Activated T-cell treated with anti-CD3 and anti-CD28 coated beads, Interleukin-2, amount 50 U/mL, for 24 hours (primary cell): ENCODE measurements at places on chromosomes 4 and X.

- DNase-seq = peak; percentile 56
These were observed at the start of gene WNK3 for GRCh38 chrX:54357414-54358377. Gene WNK3, minus strand, starts transcription at chrX:54358046.

DNA sequence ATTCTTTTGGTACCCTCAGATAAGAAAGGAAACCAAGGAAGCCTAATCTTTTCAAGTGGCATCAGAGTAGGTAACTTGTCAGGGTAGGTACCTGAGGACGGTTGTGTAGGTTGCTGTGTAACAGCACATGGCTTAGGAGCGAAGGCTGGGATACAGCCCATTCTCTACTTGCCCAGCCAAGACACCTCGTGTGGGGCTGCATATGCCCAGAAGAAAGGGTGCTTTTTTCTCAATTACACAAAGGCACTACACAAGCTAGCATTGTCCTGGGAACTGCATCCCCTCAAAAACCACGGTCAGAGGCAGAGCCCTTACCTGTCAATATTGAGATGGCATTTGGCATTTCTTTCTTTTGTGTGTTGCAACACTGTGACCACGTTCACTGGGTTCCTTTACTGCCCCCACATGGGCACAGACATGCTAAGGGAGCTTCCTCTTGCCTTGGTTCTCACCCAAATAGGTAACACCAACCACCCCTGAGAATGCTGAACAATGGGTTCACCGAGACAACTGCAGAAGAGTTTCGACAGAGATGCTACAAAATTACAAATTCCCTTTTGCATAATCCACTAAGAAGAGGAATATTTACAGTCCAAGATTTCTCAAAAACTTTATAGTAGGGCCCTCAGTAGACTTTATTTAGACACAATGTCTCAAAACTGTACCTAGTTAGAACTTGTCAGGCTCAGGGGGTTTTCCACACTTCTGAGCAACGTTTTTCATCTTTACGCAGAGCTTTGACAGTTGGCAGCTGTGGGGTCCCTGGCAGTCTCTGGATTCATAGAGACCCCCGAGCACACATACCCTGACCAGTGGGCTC is 35.8 kb upstream of the TNIP3 start:
- DNase-seq = peak; percentile 37

DNA sequence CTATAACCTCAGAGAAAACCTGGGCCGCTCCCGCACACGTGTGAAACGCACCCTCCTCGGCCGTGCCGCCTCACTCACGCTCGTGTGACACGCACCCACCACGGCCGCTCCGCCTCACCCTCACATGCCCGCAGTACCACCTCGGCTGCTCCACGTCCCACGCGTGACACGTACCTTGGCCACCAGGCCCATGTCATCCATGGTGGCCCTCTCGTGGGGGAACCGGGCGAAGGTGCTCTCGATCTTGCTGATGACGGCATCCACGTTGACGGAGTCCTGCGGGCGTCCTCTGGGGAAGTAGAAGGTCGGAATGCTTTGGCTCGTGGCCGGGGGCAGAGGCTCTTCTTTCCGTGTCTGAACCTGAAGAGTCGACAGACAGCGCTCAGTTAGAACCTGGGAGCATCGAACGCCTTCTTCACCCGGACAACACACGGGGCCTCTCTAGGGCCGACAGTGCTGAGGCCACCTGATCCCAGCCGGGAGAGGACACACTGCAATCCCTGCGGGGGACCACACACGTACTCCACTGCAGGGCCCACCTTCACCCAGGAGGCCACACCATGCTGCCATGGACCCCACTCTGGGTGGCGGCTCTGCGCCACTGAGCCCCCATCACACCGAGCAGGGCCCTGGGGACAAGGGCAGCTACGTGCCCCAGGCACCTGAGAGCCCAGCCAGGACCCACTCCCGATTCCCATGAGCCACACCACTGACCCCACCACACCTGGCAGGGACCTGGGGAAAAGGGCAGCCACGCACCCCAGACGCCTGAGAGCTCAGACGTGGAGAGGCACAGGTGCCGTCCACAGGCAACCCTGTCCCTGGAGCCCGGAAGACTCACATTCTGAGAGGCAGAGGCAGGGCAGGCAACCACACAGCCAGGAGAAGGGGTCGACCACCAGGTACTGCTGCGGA is 25.2 kb downstream of the PPP2R3B start:
- DNase-seq = no peak

DNA sequence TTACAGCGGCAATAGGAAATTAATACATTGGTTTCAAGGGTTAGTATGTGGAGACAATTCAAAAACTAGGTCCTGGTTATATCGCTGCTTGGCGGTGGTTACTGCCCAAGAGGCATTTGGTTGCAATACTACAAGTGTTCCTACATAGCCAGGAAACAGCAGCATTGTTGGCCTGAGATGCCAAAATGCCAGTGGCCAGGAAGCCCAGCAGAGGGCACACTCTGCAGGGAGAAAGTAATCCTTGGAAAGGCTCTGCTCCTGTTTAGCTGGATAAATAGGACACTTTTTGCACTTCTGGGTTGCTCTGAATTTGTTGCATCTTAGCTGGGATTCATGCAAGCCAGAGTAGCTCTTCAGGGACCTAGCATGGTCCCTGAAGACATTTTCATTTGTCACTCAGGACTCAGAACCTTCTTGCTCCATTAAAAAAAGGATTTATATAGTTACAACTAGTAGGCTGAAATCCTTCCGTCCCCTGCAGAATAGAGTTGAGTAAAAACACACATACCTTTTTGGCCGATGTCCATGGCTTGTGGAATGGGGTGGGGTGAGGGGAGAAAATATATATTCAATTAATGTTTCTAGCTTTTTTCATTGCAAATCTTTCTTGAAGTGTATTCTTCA is 8.1 kb upstream of the GPR119 start:
- DNase-seq = no peak

- DNase-seq = no peak
These were observed 99.6 kb upstream of the SHOX start for GRCh38 chrX:530726-531610.

GRCh38 chr4:24999392-25000089 is 31.2 kb downstream of the LGI2 start:
- no peak for DNase-seq

DNA sequence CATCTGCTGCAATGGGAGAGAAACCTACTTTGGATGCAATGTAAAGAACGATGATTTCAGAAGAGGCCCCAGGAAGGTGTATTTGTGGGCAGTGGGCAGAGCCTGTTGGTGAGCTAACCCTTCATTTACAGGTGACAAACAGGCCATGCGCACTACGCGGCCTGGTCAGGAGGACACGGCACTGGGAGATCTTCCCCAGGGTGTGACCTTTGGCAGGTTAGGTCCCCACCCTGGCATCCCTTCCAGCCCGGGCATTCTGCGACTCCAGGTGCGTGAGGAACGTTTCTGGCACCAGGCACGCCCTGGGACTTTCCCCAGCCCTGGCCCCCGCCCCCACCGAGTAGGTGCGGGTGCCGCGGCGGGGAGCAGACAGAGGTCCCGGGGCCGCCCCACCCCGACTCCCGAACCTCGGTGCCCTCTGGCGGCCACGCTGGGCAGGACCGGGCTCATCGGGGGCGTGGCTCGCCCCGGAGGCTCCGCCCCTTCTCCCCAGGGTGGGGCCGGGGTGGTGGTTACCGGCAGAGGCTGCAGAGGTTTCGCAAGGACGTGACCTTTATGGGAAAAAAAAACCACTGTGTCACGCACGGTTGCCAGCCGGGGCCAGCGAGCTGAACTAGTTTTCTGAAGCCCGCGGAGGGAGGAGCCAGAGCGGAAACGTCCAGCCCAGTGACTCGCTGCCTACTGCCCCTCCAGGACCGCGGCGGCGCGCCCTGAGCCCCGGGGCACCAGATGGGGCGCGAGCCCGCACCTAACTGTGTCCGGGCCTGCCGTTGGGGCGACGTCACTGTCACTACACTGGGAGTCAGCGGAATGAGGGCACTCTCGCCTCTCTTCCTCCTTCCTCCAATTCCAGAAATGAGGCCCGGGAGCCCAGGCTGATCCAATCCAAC is 5.0 kb upstream of the NYX start:
- DNase-seq = peak; percentile 96

DNA sequence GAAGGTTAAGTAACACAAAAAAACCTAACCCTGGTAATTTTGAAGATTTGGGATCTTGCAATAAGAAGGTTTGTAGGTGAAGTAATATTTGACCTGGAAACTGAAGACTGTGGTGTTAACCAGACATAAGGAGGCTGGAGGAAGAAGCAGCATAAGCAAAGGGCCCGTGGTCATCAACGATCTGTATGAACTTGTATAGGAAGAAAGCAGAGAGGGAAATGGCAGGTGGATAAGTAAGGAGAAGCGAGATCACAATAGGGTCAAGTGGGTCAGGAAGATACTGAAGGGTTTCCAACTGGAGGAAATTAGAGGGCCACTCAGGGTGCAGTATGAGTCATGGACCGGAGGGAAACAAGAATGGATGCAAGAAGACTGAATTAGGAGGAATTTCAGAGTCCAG is 103.8 kb upstream of the SORBS2 start:
- DNase-seq = no peak

DNA sequence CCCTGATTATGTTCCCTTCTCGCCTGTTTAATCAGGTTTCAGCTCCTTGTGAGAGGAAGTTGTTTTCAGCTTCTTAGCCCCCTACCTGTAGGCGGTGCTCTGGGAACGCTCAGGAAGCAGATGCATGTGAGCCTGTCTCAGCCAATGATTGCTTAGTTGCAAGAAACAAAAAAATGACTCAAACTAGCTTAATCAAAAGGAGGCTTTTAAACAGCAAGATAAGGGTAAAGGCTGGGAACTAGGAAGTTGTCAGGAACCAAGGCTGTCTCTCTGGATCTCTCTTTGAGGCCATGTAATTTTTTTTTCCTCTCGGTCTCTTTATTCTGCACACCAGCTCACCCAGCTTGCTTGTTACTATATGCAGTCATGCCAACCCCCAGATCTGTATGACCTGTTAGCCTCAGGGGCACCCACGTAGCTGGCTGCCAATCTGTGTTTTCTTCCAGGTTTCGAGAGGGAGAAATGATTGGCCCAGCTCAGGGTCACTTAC is 109.1 kb downstream of the PTTG2 start:
- DNase-seq = no peak

DNA sequence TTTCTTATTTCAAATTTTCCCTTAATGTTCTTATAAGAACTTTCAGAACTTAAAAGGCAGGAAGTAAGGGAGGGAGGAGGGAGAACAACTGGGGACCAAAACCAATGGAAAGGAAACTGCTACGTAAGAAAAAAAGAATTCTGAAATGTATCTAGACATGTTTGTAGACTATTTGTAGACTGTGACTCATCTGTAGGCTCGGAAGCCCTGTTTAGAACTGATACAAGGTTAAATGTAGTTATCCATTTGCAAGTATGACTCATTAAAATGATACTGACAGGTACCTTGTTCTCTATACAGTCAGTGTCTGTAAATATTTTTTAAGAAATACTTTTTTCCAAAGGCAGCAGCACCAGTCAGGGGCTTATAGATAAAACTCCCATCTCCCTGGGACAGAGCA is 202.0 kb downstream of the DHX15 start:
- no peak for DNase-seq

GRCh38 chrX:11992271-11992670 is 146.0 kb upstream of the FRMPD4 start:
- DNase-seq = no peak

GRCh38 chr4:167581449-167581965 is 347.2 kb upstream of the SPOCK3 start:
- no peak for DNase-seq

DNA sequence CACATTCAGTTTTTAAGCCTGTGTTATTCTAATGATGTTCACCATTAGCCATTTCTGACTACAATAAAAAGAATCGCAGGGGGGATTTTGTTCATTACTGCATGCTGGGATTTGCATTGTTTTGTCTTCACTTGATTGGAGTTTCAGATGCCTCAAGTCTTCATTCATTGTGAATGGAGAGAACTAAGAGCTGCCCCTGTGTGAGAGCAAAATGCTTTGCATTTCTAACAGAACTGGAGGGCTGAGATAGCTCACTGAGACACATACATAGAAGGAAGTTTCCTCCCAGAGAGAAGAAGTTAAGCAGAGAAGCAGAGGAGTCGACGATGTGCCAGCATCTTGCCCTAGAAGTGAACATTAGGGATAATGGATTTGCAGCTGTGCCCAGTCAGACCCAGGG is 113.5 kb upstream of the GATB start:
- no peak for DNase-seq

GRCh38 chr4:7844594-7844991 is 95.1 kb downstream of the AFAP1 start:
- DNase-seq = no peak

- DNase-seq = no peak
These were observed 23.8 kb upstream of the KIAA0232 start for GRCh38 chr4:6758728-6759127.

- peak; percentile 30 for DNase-seq
These were observed at the start of gene ARHGEF9 for GRCh38 chrX:63784902-63785707. Gene ARHGEF9, minus strand, starts transcription at chrX:63785214. Its CDS starts 69 bp downstream, at chrX:63785145.
